Activated CD4-positive, CD25-positive, alpha-beta regulatory T cell treated with anti-CD3 and anti-CD28 coated beads, Interleukin-2, amount 50 U/mL, for 72 hours (primary cell): ENCODE measurements at places on chromosomes 3 and 15.

DNA sequence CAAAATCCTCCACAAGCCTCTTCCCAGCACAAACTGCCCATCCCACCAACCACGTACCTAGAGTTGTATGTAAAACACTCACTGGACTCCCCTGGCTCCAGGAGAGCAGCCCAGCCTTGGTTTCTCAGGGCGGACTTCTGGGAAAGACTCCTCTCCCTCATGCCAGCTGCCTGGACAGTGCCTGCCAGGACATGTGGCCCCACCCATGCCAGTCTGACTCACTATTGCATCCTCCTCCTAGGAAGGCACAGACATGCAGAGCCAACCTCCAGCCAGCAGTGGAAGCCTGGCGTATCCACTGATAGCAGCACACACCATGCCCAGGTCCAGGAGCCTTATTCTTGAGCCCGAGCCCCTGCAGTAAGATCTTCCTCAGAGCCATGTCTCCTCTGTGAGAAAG is 8.6 kb downstream of the PKM start:
- no peak for DNase-seq

GRCh38 chr3:131550562-131551465 is 48.0 kb upstream of the MRPL3 start:
- no peak for DNase-seq

DNA sequence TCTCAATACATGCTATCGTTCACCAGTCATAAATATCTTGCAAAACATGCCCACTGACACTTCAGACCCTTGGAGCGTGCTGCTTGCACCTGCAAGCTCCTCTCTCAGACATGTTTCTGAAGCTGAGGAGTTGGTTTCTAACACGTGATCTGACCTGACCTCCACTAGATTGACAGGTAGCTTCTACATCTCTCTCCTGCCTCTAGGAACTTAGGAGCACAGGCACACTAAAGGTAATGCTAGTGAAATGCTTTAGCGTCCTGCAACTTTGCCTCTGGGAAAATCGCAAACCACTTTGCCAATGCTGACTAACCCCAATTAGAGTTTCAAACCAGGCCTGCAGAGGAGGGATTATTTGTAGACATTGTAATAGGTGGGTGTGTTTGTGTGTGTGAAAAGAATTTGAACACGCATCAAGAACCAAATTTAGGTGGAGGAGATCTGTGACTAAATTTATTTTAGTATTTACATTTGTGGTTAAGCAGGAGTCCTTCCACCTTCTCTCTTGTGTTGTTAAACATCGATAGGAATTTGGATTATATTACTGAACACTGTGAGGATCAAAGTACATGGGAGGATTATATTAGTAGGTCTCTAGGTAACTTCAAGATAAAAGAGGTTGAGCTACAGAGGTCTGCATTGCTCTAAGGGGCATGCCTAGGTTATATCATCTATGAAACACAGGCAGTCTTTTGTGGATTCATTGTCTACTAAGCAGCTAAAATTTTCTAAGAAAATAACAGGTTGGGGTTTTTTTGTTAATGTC is 86.7 kb upstream of the ZBED2 start:
- no peak for DNase-seq

DNA sequence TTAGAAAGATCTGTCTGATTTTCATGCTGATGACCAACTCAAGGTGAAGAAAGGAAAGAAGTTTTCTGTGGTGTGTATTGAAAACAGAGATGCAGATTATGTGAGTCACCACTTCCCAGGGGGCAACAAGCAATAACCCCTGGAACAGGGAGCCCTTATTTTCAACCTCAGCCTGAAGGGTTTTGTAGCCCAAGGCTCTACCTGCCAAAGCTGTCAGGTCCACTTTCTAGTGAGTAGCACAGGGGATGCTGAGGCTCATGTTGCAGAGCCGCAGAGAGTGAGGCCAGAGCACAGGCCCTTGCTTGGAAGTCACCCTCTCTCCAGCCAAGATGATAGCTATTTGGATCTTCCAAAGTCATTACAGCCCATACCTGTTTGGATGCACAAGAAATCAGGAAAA is 152.2 kb upstream of the SLC24A5 start:
- no peak for DNase-seq

DNA sequence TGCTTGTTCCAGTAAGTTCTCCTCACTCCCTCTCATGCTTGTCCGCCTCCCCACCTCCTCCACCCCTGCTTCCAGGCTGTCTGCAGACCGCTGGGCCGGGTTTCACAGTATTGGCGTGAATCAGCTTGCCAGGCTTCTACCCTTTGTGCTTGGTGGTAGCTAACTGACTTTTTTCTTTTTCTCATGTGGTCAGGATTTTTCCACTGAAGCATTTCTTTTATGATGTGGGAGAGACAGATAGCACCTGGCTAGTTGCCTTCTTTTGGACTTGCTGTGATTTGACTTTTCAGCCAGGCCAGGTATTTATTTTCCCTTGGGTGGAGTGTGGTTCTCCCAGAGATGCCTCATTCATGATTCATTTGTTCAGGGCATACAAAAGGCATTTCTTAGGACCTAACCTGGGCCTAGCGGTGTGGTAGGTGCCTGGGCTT is 60.6 kb downstream of the ST6GAL1 start:
- no peak for DNase-seq

- DNase-seq = no peak
These were observed 553.4 kb downstream of the OCA2 start for GRCh38 chr15:27545494-27546255.

DNA sequence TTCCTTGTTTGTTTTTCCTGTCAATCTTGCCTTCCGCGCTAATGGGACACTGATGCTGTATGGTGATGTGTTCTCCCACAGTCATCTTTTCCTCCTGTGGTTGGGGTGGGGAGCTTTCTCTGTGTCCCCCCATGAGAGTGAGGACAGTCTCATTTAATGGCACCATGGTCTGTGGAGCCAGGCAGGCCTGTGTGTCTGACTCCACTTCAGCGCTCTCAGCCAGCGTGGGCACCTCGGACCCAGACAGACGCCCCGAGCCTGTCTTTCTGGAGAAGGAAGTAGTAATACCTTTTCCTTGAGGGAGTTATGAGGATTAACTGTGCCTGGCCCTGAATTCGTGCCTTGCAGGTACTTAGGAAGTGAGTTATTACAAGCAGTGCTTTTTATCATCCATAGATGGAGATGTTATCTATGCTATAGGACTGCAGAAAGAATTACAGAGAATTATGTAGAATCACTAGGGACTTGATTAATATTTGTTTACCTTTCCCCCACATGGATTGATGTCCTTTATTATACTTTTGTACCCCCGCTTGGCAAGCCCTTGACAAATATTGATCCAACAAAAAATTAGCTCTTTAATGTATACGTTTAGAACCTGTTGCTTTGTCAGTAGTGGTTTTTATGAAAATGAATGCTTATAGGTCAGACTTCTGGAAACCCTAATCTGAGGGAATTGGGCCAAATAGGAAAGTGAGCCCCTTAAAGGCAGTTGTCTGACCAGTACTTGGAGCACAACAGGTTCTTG is 152.4 kb downstream of the PGPEP1L start:
- no peak for DNase-seq
